ENCODE measurements at places on chromosomes 16 and 17.

GRCh38 chr17:38425744-38426143, 2.5 kb upstream of the ARHGAP23 start:
- DNase-seq: no peak

- no peak for DNase-seq
Observed at GRCh38 chr17:33335491-33336173, 42.5 kb upstream of the ASIC2 start.

- no peak for DNase-seq
Observed at GRCh38 chr16:84864326-84864955, 44.7 kb downstream of the CRISPLD2 start.

GRCh38 chr17:2056206-2057174, 1.6 kb downstream of the HIC1 start:
- no peak for DNase-seq

DNA sequence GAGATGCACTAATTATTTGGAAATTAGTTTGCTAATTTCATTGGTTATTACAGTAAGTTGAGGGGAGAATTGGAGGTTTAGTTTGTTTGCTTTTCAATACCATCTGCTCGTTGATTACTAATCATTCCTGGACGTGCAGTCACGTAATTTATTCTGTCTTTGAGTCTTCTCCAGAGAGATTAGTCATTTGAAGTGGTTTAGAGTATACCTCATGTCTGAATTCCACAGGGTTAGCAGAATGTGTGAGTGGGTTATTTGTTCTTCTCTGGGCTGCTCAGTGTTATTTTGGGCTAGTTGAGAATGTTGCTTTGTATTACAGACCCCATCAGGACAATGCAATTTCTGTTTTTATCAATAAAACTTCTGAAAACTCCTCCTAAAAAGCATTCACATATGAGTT, 265.0 kb downstream of the RBFOX1 start:
- no peak for DNase-seq

GRCh38 chr17:9211133-9211765, 189.9 kb downstream of the NTN1 start:
- no peak for DNase-seq

DNA sequence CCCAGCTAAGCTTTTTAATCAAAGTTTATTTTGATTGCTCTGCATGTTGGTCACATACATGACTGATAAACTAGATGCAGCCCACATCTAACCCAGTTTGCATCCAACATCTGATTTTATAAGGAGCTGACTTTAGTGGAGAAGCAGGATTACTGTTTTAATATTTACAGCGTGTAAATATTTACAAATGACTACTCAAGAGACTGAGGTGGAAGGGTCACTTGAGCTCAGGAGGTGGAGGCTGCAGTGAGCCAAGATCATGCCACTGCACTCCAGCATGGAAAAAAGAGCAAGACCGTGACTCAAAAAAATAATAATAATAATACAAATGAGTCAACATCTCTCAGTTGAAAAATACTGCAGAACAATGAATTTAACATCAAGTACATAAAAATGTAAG, 50.8 kb downstream of the PARN start:
- no peak for DNase-seq

DNA sequence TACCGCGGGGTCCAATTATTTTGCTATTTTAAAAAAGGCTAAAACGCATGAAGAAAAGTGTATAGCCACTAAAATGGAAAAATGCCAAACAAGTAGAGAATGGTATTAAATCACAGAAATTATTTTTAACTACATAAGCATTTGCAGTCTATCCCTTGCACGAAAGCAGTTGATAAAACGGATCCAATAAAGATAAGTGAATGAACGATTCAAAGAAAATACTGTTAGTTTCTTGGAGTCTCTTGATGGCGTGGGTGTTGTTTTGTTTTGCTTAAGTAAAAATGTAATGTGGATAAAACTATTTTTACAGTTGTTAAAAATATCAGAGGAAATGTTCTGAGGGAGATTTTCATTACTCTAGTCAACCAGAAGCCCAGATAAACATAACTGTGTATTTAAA, 9.3 kb downstream of the HS3ST3A1 start:
- DNase-seq: no peak

DNA sequence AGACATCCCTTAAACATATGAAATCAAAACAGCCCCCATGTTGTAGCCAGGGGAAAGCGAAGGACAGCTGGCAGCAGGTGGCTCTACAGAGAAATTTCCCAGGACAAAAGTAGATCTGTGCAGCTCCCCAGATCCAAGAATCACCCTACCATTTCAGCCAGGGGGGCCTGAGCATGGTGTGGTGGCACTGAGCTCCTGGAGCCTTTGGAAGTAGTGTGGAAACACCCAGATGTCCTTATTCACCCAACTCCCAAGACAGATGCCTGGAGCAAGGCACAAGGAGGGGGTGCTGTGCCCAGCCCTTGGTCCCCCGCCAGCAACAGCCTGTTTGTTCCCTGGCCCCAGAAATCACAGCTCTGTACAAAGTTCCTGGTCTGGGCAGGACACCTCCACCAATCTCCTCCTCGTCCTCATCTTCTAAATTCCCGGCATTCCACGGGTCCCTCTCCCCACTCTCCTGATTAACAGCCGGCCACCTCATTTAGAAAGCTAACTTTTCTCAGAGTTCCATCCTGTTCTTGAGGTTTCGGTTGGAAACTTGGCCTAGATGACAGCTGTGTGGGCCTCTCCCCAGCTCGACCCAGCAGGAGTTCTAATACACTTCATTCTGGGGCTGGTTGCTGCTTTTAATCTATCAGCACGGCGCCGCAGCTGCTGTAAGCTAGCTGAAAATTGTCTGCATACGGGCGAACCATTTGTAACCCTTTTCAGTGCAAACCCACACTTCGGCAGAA, 191.1 kb downstream of the C16orf78 start:
- DNase-seq: no peak

Data from vagina (tissue), 2 donors.